ENCODE measurements at places on chromosomes 12 and 14. TPM values are rescaled to one million over a fixed set of nuclear protein-coding genes. Genes with fewer than 3 reads are reported as not detected.

Gene CMTM5
- total RNA-seq: 3.5 TPM

Gene SLC6A12
- 0.21 TPM for total RNA-seq

Gene KRT71
- not detected for total RNA-seq

Gene CCDC177
- 0.05 TPM for total RNA-seq

Gene FGF23
- total RNA-seq: not detected

Gene RFLNA
- total RNA-seq: 6.0 TPM

Gene KLHL33
- 0.69 TPM for total RNA-seq

Gene LTBP2
- 26.7 TPM for total RNA-seq

Gene IRAK3
- total RNA-seq: 40.3 TPM

Gene OR6C65
- total RNA-seq: not detected

Gene LMBR1L
- total RNA-seq: 52.4 TPM

Gene COX8C
- not detected for total RNA-seq

Gene SHMT2
- total RNA-seq: 62.8 TPM

Gene CATSPERB
- 3.6 TPM for total RNA-seq

Gene NFE2
- 0.63 TPM for total RNA-seq

Gene KCNC2
- total RNA-seq: 0.32 TPM

Gene MMAB
- total RNA-seq: 15.9 TPM

Gene HRK
- total RNA-seq: 0.53 TPM

Gene GALNT9
- total RNA-seq: 2.4 TPM

Gene KRT6A
- total RNA-seq: not detected

Gene SYNDIG1L
- total RNA-seq: not detected

Gene CLEC6A
- total RNA-seq: not detected

Gene CELA1
- not detected for total RNA-seq

Gene ERBB3
- 34.4 TPM for total RNA-seq

Gene PLEKHA5
- 193 TPM for total RNA-seq

Gene HOXC11
- 1.5 TPM for total RNA-seq

Gene ESPL1
- total RNA-seq: 4.5 TPM

Gene TAS2R10
- total RNA-seq: 7.8 TPM

Gene NEDD1
- 40.8 TPM for total RNA-seq

Gene TEDC1
- 4.2 TPM for total RNA-seq

Gene SLC4A8
- total RNA-seq: 2.9 TPM

Gene ABCC9
- total RNA-seq: 75.2 TPM

Gene PTPN21
- 22.4 TPM for total RNA-seq

Gene KLHDC1
- total RNA-seq: 21.6 TPM

Gene APEX1
- 21.2 TPM for total RNA-seq

Gene ASCL1
- 0.32 TPM for total RNA-seq

Gene CEBPE
- not detected for total RNA-seq

Gene A2M
- 428 TPM for total RNA-seq

Gene ARPC3
- 151 TPM for total RNA-seq

Gene ADAM20
- total RNA-seq: 2.7 TPM

Gene TMEM52B
- 0.11 TPM for total RNA-seq

Gene SNRNP35
- 13.0 TPM for total RNA-seq

Gene KRT83
- not detected for total RNA-seq

Gene PLXNC1
- total RNA-seq: 19.0 TPM

Gene GMFB
- total RNA-seq: 120 TPM

Gene CD27
- 0.26 TPM for total RNA-seq

Gene KRT78
- not detected for total RNA-seq

Gene NRIP2
- total RNA-seq: 1.7 TPM

Gene E2F7
- total RNA-seq: 7.2 TPM

Gene LRRC43
- not detected for total RNA-seq

Gene NGB
- not detected for total RNA-seq

Gene LETMD1
- total RNA-seq: 61.4 TPM

Gene TUNAR
- not detected for total RNA-seq

Gene ATP5F1B
- 175 TPM for total RNA-seq

Gene VWF
- total RNA-seq: 61.8 TPM

Gene PKP2
- total RNA-seq: 9.7 TPM

Gene SDSL
- 0.48 TPM for total RNA-seq

Gene RNASE4
- 39.5 TPM for total RNA-seq

Data from urinary bladder (tissue), 4 donors.